ENCODE measurements at places on chromosomes 11 and 22. TPM values are rescaled to one million over a fixed set of nuclear protein-coding genes. Genes with fewer than 3 reads are reported as not detected.

- no peak overlapping the region for H3K27ac ChIP-seq
- H3K36me3 ChIP-seq: no peaks in the 10 kb centered on the region
- DNase-seq: peak; percentile 75
- H3K27me3 ChIP-seq: no peaks in the 10 kb centered on the region
- no peak overlapping the region for H3K4me3 ChIP-seq
Measured at GRCh38 chr11:133832096-133832990, 13.0 kb downstream of the SPATA19 start.

DNA sequence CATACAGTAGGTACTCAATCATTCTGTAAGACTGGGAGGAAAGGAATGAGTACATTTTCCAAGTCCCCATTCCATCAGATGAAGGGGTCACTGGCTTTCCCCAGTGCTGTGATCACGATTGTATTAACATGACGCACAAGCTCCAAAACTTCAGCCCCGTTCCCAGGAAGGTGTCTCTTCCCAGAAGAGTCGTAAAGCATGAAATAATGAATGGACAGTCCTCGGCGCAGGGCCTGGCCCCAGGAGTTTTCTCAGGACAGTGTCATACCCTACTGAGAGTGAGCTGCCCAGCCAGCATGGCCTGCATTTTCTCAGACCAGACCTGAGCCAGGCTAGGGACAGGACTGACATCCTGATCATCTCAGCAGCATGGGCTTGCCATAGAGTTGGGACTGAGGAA lies 80.7 kb downstream of the PARVA start:
- no peaks in the 10 kb centered on the region for H3K27me3 ChIP-seq
- H3K27ac ChIP-seq: peak overlapping the region; percentile 56
- H3K36me3 ChIP-seq: no peaks in the 10 kb centered on the region
- no peak overlapping the region for H3K4me3 ChIP-seq
- DNase-seq: no peak
- peaks cover 51% of the 10 kb centered on the region for H3K4me1 ChIP-seq

DNA sequence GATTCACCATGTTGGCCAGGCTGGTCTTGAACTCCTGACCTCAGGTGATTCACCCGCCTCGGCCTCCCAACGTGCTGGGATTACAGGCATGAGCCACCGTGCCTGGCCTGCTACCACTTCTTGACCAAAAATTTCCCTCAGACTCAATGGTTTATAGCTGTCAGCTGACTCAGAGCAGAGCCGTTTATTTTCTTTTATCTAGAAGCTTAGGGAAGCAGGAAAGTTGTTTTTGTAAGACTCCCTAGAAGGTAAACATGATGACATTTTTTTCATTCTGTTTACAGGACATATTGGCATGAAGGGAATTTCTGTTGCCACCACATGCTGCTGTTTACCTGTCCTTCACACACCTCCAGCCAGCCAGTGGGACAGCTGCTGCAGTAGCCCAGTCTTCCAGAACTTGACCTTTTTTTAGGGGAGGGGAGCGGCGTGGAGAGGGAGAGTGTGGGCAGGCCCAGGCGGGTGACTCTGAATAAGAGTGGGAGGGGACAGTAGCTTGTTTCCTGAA lies 56.1 kb upstream of the PTPRJ start:
- peak overlapping the region; percentile 54 for H3K4me3 ChIP-seq
- H3K27me3 ChIP-seq: no peaks in the 10 kb centered on the region
- peak overlapping the region; percentile 90 for H3K27ac ChIP-seq
- peak; percentile 92 for DNase-seq
- peaks cover 21% of the 10 kb centered on the region for H3K4me1 ChIP-seq

- no peaks in the 10 kb centered on the region for H3K27me3 ChIP-seq
- DNase-seq: peak; percentile 30
- H3K4me3 ChIP-seq: no peak overlapping the region
Measured at GRCh38 chr22:33832558-33833151, 87.6 kb downstream of the LARGE1 start.

- no peak overlapping the region for H3K4me3 ChIP-seq
- no peaks in the 10 kb centered on the region for H3K4me1 ChIP-seq
- H3K36me3 ChIP-seq: no peaks in the 10 kb centered on the region
- DNase-seq: peak; percentile 98
- peaks cover 70% of the 10 kb centered on the region for H3K27me3 ChIP-seq
Measured at GRCh38 chr22:38452373-38453065, 2.5 kb downstream of the KCNJ4 start.

DNA sequence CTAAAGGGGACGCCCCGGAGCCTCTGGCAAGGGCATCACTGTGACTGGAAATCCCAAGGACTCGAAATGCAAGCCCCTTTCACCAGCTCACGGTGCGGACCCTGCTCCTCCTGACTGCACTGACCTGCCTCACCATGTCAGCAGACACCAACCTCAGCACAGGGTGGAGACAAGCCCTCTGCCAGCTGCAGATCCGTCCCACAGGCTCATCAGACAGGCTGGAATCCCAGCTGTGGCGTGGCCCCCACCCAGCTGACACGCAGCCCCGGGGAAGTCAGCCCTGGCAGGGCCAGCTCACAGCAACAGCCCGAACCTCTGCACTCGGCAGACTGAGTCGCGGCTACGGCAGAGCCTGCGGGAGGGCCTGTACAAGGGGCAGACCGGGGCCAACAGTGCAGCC lies 36.8 kb downstream of the BRD1 start:
- no peak overlapping the region for H3K4me3 ChIP-seq
- no peaks in the 10 kb centered on the region for H3K27me3 ChIP-seq
- H3K36me3 ChIP-seq: peaks cover 64% of the 10 kb centered on the region
- no peak overlapping the region for H3K27ac ChIP-seq

DNA sequence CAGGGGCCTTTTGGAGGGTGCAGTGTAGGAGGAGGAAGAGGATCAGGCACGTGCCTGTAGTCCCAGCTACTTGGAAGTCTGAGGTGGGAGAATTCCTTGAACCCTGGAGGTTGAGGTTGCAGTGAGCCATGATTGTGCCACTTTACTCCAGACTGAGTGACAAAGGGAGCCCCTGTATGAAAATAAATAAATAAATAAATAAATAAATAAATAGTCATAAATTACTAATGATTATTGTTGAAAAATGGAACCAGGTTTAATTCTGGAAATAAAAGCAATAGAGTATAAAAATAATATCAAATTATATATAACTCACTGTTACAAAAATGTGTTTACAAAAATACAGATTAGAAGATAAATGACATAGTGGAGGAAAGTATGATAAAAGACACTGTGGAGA lies 37.9 kb downstream of the GRIA4 start:
- no peak overlapping the region for H3K27ac ChIP-seq
- no peak overlapping the region for H3K4me3 ChIP-seq
- DNase-seq: no peak
- H3K4me1 ChIP-seq: no peaks in the 10 kb centered on the region
- no peaks in the 10 kb centered on the region for H3K36me3 ChIP-seq

GRCh38 chr11:31500560-31500959 lies 8.9 kb downstream of the IMMP1L start:
- H3K36me3 ChIP-seq: no peaks in the 10 kb centered on the region
- no peak overlapping the region for H3K27ac ChIP-seq
- peaks cover 10% of the 10 kb centered on the region for H3K4me1 ChIP-seq
- DNase-seq: no peak

GRCh38 chr11:123209591-123209990 lies 14.5 kb upstream of the CLMP start:
- no peak overlapping the region for H3K27ac ChIP-seq
- H3K36me3 ChIP-seq: no peaks in the 10 kb centered on the region
- DNase-seq: no peak
- H3K4me1 ChIP-seq: peaks cover 25% of the 10 kb centered on the region
- H3K27me3 ChIP-seq: no peaks in the 10 kb centered on the region

- no peaks in the 10 kb centered on the region for H3K27me3 ChIP-seq
- H3K4me3 ChIP-seq: no peak overlapping the region
- H3K36me3 ChIP-seq: no peaks in the 10 kb centered on the region
- no peaks in the 10 kb centered on the region for H3K4me1 ChIP-seq
- DNase-seq: no peak
- H3K27ac ChIP-seq: no peak overlapping the region
Measured at GRCh38 chr11:73047773-73048371, 94.2 kb downstream of the FCHSD2 start.

- H3K4me1 ChIP-seq: no peaks in the 10 kb centered on the region
- no peaks in the 10 kb centered on the region for H3K27me3 ChIP-seq
- no peaks in the 10 kb centered on the region for H3K36me3 ChIP-seq
- no peak overlapping the region for H3K27ac ChIP-seq
Measured at GRCh38 chr11:127866109-127866508, 721.2 kb downstream of the ETS1 start.

DNA sequence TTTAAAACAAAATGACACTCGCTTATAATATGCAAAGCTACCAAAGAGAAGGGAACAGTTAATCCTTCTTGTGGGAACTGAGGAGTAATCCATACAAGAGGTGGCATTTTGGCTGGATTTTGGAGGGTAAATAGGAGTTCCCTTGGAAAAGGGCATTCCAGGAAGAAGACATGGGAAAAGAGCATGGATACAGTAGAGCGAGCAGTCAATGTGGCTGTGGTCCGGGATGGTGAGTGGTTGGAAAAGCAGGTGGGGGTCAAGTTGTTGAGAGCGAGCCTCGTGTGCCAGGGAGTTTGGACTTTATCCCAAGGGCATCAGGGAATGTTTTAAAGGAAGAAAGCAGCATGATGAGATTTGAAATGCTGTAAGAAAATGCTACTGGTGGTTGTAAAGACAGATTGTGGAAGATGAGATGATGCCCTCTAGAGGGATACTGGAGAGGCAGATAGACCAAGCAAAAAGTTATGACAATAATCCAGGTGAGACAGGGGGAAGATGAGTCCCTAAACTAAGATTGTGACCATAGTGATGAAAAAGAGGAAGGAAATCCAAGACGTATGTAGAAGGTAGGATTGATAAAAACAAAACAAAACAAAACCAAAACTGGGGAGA lies 3.8 kb upstream of the MMP7 start:
- no peak for DNase-seq
- no peaks in the 10 kb centered on the region for H3K27me3 ChIP-seq
- H3K4me1 ChIP-seq: peaks cover 6% of the 10 kb centered on the region
- peak overlapping the region; percentile 34 for H3K4me3 ChIP-seq

The MAP6 gene
- total RNA-seq: 0.72 TPM

The APOL5 gene
- total RNA-seq: not detected

The CHID1 gene
- 43.9 TPM for total RNA-seq

The DGCR6 gene
- 0.59 TPM for total RNA-seq

The CENPM gene
- 1.8 TPM for total RNA-seq

The FAM180B gene
- total RNA-seq: not detected

The DKK3 gene
- 72.4 TPM for total RNA-seq

The PRG3 gene
- total RNA-seq: not detected

The KCTD14 gene
- total RNA-seq: 0.29 TPM
